ENCODE measurements at places on chromosomes 1 and 21.
A peak's percentile ranks its signal among the peaks of the same experiment; 100 is the strongest.

DNA sequence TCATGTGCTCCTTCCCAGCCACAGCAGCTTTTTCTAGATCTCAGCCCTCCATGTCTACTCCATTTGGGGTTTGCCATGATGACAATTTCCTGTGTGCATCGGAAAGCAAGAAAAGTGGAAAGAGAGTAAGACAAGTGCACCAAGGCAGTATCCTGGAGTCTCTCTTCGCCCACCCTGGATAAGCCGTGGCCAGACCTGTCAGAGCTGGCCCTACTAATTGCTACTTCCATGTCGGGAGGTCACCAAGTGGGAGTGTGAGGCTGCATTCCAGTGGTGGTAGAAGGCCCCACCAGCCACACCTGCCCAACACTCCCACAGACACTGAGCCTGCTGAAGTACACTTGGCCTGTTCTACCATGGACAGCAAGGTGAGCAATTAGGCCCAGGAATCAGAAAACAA is 14.0 kb upstream of the LORICRIN start:
- DNase-seq: no peak

DNA sequence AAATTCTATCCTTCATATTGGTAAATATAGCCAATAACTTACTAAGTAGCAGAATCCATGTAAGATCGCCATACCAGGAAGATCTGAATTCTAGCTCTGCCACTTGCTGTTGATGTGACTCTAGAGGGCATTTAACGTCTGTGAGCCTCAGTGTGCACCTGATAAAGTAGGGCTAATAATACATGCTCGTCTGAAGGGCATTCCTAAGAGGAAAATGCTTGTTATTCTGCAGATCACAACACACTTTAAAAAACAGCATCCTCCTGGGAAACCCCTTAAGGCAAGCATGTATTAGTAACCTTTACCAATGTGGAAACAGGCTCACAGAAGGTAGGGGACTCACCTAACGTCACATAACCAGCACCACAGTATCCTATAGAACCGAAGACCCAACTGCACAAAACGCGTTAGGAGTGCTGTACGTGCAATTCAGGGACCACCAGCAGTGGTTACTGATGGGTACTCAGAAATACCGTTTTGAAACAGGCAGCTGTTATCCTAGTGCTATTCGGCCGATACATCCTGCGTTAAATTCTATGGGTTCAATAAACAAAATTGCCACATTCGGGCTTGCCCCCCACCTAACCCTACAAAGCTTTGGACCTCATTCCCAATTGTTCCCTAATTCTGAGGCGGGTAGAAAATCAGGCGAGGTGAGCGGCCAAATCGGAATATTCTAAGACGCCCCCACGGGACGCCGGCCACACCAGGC is 758 bp downstream of the DEPDC1 start:
- DNase-seq: no peak

DNA sequence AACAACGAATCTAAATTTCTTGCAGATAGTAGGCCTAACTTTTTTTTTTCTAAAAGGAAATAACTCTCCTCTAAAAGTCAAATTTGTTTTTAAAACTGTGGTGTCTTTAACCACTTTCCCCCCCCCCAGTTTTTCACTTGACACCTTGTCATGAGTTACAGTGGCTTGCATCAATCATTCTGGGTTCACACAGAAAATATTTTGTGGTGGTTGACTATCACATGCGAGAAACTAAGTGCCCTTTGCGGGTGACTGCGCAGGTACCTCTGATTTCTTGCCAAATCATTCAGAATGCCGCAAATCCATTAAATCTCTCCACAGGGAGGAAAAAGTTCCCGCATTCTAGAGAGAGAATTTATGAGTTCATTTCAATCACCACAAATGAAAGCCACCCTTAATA is 23.8 kb upstream of the SAMSN1 start:
- no peak for DNase-seq

- no peak for DNase-seq
Observed at GRCh38 chr1:98331243-98331642, 330.3 kb upstream of the SNX7 start.

GRCh38 chr1:150622303-150622975 is 7.0 kb downstream of the ENSA start:
- no peak for DNase-seq

DNA sequence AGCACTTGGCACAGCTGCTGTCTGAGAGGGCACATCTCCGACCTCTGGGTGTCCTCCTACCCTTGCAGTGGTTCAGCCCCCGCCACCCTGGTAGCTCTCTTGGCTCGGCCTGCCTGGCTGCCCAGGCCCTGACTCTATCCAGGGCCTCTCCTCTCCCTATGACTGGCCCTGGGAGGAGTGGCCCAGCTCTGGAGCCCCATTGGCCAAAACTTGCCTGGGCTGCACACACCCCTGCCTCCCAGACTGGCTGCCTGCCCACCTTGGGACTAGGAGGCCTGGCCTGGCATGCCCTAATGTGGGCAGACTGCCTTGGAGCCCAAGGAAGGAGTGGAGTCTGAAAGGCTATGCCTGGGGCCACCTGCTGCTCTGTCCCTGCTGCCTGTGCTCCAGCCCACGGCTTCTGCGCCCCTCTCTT is 33.6 kb downstream of the ACOT11 start:
- peak; percentile 91 for DNase-seq

DNA sequence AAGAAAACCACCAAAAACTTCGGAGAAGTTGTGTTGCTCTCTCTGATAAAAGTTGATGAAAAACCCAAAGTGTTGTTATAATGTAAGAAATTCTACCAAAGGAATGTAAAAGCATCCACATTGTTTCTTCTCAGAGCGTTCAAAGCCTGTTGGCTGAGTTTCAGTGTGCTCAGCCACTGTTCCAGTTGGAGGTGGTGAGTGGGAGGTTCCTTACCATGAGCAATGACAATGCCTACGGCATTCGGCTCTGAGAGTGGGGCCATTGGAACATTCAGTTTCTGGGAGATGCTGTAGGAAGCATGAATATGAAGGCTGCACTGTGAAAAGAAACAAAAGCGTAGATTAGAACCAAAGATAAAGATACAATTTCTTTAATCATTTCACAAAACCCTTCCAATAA is 20.5 kb upstream of the MYBPHL start:
- no peak for DNase-seq

DNA sequence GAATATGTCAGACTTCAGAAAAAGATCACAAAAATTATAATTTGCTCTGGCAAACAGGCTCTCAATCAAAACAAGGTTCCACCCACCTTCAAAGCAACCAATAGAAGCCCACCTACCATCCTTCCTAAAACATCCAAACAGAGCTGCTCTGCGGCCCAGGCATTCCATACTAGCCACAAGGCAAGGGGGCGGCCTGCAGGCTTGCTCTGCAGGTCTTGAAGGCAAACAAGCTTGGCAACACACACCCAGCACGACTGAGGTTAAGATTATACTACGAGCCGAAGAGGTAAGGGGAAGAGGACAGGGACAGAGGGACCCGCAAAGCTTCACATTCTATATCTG is 207.3 kb downstream of the SLC45A1 start:
- DNase-seq: no peak

DNA sequence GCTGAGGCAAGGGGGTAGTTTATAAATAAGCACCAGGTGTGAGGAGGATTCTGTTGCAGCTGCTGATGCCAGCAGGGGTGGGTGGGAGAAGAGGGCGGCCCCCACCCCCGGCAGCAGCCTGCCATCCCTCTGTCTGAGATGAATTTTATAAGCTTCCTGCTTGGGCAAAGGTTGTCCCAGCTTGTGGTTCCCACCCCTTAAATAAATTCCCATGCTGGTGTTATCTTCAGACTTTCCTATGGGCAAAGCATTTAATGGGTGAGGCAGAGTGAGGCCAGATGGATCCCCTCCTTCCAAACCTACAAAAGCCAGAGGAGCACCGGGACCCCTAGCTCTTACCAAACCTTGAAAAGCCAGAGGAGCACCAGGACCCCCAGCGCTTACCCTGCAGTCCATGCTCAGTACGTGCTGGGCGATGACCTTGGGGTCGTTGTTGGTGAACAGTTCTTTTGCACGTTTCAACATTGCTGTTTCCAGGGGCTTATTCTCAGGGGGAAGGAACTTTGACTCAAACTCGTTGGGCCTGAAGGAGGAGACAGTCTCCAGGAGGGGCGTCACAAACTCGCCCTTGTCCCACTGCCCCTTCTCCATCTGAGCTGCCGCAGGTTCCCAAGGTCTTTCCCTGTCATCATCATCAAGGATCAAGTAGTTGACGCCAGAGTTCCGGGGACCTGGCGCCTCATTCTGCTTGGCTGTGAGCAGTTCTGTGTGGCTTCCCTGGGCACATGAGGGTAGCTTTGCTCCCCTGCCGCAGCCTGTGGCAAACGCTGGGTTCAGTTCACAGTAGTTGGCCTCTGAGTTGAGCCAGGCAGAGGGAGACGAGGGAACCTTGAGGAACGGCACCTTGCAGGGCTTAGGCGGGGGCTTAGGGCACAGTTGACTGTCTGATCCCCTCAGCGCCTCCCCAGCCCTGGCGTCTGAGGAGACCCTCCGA is 99.5 kb downstream of the BCAR3 start:
- DNase-seq: peak; percentile 24

DNA sequence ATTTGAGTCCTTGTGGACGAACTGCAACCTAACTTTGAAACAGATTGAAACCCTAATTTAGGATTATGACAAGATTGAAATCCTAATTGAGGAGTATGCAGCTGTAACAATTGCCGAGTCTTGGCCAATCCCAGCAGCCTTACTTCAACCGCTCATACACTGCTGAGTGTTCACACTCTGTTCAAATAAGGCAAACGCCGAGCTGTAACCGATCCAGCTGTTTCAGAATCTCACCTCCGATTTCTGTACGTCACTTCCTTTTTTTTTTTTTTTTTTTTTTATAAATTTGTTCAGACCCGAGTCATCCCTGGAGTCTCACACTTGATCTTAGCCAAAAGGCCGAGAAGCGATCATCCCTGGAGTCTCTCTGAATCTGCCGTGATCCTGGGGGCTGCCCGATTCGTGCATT is 22.3 kb upstream of the ATP5PO start:
- DNase-seq: no peak

- DNase-seq: no peak
Observed at GRCh38 chr1:248590055-248590454, 7.4 kb downstream of the OR2T10 start.

DNA sequence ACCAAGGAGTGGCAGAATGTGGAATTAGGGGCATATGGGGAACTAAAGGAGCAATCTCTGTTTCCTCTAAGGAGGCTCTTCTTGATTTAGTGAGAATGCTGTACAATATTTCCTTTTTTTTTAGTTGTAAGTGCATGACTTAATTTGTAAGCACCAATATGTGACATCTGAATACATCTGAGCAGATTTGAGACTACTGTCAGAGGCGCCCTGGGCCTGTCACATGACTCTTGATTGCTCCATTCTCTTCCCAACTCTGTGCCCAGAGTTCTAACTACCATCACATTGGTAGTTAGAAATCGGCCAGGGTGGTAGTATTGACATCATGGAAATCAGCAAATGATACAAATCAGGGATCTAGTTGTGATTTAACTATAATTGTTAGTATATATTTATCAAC is 110.1 kb upstream of the LMO4 start:
- DNase-seq: no peak

DNA sequence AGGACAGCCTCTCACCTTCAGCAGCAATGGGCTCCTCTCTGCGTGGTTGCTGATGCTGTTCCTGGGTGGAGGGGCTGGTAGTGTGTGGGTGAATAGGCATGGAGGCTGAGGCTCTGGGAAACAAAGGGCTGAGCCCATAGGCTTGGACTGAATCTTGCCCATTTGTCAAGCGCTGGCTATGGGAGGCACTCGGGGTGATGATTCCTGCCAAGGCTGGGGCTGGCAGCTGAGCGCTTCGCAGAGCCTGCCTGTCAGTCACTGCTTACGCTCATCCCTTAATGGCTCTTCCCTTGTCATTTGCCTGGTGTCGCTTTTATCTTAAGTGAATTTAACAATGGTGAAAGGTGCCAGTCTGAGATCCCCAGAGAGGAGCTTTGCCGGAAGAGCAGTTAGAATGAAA is 353.3 kb downstream of the PBX1 start:
- DNase-seq: no peak

DNA sequence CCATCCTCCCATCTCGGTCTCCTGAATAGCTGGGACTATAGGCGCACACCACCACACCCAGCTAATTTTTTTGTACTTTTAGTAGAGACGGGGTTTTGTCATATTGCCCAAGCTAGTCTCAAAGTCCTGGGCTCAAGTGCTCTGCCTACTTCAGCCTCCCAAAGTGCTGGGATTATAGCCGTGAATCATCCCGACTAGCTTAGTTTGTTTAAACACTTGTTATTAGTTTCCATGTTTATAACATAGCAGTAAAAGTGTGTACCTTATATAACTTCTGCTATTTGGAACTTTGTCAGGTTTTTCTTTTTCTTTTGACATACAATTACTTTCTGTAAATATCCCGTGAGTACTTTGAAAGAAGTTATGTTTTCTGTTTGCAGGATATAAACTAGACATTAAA is 60.6 kb upstream of the C1orf21 start:
- DNase-seq: no peak

- DNase-seq: no peak
Observed at GRCh38 chr1:185412385-185413087, 95.5 kb upstream of the IVNS1ABP start.

DNA sequence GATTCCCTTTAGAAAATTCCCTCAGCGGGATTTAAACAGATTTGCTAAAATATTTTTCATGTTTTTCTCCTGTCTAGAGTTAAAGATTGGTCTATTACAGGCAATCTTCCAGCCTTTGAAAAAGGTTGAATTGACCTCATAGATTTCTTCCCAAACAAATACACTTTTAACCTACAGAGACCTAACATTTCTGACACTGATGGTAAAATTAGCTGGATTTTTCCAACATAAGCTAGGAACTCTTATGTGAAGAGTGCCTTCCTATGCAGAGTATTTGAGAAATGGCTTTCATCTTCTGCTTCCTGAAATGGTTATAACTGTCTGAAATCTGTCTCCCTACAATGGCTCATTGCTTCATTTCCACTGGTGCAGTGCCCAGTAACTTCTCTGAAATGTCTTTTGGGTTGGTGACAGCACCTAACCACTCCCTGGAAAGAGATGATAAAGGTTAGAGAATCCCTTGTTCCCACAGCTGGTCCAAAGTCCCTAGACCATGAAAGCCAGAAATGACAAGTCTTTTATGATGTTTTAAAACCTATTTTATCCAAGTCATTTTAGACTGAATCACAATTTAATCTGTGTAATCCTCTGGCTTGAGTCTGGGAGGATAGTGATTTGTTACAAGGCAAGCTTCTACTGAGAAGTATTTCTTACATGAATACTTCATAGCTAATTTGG is 269.4 kb downstream of the BACH1 start:
- DNase-seq: no peak

GRCh38 chr1:167837326-167837725 is 76.6 kb downstream of the ADCY10 start:
- DNase-seq: no peak

GRCh38 chr1:239178961-239179360 is 207.4 kb upstream of the CHRM3 start:
- no peak for DNase-seq

DNA sequence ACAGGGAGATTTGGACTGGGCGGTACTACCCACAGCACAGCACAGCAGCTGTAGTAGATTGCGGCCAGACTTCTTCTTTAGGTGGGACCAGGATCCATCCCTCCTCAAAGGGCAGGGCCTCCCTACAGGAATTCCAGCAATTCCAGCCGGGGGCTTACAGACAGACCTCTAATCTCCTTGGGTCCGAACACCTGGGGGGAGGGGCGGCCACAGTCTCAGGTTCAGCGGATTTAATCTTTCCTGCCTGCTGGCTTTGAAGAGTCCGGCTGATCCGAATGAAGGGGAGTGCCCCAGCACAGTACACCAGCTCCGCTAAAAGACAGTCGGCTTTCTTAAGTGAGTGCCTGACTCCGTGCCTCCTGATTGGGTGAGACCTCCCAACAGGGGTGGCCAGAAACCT is 1708.5 kb downstream of the BRINP3 start:
- no peak for DNase-seq

Measured in DMS 273 treated with DMSO at 0.1 percent for 48 hours (cell line).